ENCODE measurements at places on chromosomes 3 and 15.

- DNase-seq = peak; percentile 49
Measured at GRCh38 chr3:51682079-51682478, 11.0 kb downstream of the TEX264 start.

DNA sequence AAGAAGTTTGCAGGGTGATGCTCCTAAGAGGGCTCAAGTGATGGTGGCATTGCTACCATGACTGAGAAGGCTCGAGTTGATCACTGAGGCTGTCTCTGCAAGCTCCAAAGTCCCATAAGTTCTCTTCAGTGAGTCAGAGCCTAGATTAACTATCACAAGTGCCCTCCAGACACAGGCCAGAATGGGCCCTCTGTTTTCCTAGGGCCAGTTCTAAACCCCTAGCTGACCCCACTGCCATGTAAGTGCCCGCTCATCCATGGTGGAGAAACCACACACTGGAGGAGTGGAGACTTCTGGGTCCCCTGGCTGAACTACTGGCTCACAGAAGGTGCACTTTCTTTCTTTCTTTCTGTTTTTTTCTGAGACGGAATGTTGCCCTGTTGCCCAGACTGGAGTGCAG, 87.6 kb upstream of the WNT5A start:
- no peak for DNase-seq

DNA sequence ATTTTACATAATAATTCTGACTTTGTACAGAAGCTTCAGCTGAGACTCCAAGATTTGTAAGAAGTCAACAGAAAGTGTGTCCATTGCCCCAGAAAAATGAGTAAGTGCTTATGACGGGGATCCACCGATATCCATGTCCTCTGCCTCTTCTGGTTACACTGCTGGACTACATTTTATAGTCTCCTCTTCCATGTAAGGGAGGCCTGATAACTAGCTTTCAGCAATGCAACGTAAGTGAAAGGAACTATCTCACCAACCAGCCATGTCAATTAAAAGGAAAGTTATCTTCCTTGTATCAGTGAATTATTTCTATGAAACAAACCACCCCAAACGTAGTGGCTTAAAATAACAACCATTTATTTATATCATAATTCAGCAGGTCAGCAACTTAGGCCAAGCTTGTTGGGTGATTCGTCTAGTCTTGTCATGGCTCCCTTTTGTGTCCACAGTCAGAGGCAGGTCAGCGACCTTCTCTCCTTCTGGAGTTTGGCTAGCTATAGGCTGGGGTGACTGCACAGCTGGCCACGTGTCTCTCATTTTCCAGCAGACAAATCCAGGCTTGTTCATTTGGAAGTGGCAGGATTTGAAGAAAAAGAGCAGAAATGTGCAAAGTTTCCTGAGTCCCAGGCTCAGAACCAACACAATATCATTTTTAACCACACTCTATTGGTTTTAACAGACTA, 44.9 kb downstream of the TRIM69 start:
- no peak for DNase-seq

GRCh38 chr3:62538691-62539356, 165.5 kb upstream of the FEZF2 start:
- no peak for DNase-seq

GRCh38 chr3:185733980-185734724, 90.7 kb downstream of the IGF2BP2 start:
- no peak for DNase-seq

GRCh38 chr3:48592519-48593087, 2.5 kb downstream of the COL7A1 start:
- DNase-seq = no peak

- DNase-seq = no peak
Measured at GRCh38 chr3:50594253-50594785, 17.3 kb downstream of the CISH start.

DNA sequence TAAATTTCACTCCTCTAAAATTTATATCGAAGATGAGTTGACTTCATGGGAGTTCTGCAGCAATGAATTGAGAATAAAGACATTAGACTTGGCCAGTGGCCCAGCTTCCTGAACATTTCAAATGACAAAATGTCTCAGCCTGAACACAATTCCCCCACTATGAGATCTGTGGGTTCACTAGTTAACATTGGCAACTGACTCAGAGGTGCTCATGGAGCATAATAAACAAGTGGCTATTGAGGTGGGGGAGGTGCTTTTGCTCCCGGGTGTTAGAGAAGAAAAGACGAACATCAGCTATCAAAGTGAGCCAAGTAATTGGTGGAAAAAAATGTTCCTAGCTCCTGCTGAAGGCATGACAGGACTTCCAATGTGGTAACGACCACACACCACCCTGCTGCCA, 6.3 kb downstream of the ATP13A4 start:
- no peak for DNase-seq

DNA sequence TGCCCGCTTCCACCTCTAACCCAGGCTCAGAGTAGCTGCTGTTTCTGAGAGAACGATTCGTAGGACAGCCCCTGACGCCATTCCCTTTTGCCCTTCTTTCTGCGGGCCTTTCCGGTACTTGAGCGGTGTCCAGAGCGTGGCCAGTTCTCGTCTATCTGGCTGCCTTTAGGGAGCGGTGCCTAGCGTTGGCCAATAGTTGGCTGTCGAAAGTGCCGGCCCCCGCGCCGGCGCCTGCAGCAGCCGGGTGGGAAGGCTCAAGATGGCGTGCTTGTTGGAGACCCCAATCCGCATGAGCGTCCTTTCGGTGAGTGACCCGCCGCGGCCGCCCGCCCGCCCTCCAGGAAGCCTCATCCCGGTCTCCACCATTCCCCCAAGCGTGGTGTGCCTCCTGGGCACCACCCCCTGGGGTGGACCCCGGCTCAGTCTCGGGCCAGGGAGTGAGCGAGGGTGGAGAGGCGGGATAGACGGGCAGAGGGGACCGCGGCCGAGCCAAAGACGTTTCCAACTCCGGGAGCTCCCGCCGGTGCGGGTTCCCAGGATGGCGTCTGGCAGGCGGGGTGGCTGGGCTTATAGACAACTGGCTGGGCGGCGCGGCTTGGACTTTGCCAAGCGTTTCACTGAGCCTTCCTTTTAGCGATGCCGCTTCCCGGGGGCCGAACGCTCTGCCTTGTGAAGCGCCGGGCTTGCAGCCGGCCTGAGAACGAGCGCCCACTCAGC, at the start of gene ARMC8:
ARMC8 (plus strand) TSS at position 6 of the 717 bp plus-strand sequence; CDS start at position 260, 254 bp downstream.
- peak; percentile 15 for DNase-seq

DNA sequence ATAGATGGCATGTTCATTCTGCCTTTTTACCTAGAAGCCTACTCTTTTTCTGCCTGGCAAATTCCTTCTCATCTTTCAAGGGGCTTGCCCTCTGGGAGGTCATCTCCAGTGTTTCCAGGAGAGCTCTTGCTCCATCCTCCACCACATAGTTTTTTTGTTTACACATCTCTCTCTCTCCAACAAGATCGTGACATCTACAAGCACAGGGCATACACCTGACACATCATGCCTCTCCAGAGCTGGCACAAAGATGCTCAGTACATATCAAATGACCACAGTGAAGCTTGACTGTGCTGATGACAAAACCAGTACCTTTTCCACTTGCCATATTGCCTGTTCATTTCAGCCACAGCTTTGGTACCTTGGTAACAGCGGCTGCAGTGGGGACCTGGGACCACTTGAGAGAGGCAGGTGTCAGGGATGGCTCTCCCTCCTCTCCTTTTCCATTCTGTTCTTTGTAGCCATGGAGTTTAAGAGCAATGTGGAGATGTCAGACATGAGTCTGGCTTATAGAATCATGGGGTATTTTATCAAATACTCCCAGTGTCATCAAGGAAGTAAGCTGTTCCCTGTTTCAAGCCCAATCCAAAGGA, 15.4 kb downstream of the ALPK3 start:
- no peak for DNase-seq

DNA sequence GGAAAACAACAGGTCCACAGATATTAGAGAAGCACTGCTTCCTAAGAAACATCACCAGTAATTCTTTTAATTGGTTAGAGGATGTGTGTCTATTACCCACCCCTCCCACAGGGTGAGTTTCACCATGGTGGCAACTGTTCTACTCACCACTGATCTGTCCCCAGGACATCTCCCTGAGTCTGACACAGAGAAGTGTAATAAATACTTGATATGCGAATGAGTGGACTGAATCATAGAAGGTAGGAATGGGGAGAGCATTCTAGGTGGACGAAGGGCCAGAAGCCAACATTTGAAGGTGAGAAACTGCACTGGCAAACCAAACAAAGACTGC, 452.7 kb upstream of the PROK2 start:
- DNase-seq = no peak

DNA sequence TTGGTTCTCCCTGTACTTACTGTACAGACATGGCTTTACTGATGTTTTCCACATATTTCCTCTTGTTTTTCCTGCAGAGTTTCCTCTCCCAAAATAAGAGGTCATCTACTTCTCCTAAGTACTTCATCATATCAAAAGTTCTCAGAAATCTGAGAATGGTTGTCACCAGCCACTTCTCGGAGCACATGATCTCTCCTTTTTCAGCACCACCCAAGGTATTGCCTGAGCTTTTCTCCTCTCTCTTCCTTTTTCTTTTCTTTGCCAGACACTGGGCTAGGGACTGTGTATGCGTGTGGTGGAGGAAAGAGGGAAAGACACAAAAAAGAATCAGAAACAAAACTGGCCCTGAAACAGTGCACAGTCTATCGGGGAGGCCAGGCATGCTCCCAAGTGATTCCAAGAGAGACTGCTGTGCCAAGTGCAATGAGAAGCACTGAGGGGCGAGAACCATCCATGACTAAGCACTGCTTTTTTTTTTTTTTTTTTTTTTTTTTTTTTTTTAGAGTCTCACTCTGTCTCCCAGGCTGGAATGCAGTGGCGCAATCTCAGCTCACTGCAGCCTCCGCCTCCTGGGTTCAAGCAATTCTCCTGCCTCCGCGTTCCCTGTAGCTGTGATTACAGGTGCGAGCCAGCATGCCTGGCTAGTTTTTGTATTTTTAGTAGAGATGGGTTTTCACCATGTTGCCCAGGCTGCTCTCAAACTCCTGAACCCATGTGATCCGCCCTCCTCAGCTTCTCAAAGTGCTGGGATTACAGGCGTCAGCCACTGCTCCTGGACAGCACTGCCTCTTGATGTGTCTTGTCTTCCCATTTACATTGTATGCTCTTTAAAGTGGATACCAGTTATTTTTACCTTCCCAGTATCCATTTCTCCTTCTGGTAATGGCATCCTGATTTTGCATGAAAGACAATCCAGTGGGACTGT, 194.0 kb upstream of the FEZF2 start:
- no peak for DNase-seq

- DNase-seq = no peak
Measured at GRCh38 chr15:38401106-38401505, 52.8 kb upstream of the FAM98B start.

- no peak for DNase-seq
Measured at GRCh38 chr3:197468866-197469382, 86.8 kb downstream of the BDH1 start.

All from activated T-helper 1 cell treated with Interleukin-2 at 50 U/mL for 16 hours (primary cell).